NCI-H1417 (cell line): ENCODE measurements at places on chromosomes 5 and 9.

GRCh38 chr9:78775211-78775610 is 478.3 kb downstream of the PSAT1 start:
- peak; percentile 73 for DNase-seq

DNA sequence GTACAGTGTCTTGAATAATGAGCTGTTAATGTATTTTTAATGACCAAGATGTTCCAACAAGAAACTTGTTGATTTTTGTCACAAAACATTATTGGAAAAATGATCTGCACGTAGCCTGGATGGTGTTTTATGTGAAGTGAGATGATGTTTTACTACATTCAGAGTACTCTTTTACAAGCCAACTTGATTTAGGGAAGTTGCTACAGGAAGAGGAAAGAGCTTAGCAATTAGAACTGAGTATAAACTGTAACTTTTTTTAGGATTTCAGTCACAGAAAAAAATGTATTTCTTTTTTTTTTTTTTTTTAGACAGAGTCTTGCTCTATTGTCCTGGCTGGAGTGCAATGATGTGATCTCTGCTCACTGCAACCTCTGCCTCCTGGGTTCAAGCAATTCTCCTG is 113.6 kb upstream of the ADRA1B start:
- no peak for DNase-seq

GRCh38 chr5:158487664-158488063 is 612.1 kb downstream of the EBF1 start:
- no peak for DNase-seq

GRCh38 chr5:156147944-156148285 is 179.0 kb upstream of the SGCD start:
- DNase-seq = no peak

DNA sequence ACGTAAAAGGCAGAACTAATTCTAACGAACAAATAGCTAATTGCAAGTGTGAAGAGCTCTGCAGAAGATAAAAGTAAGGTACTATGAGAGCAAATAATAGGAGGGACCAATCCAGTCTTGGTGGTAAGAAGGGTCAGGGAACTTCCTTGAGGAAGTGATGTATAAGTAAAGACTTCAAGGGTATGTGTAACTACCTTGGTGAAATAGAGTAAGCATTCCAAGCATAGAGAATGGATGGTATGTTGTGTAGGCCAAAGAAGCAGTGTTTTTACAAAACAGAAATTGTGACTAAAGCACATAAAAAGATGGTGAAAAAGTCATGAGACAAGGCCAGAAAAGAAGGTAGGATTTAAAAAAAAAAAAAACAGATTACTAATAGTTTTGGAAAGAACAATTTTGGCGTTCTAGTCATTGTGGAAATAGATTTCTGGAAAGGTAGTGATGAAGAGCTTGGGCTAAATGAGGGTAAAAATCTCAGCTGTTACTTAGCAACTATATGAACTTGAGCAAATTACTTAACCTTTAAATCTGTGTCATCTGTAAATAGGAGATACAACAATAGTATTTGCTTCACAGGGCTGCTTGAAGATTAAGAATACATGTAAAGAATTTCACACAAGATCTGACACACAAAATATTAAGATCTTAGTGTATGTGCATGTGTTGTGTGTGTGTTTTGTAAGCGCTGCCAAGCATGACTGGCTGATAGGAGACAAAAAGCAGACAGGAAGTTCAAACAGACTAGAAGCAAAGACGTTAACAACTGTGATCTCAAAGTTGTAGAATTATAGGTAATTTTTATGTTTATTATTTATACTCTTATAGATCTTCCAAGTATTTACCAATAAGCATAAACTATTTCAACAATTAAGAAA is 73.5 kb downstream of the NR6A1 start:
- no peak for DNase-seq

GRCh38 chr5:142283304-142283703 is 41.5 kb downstream of the SPRY4 start:
- DNase-seq = no peak

GRCh38 chr5:159531554-159532105 is 201.3 kb upstream of the IL12B start:
- no peak for DNase-seq

DNA sequence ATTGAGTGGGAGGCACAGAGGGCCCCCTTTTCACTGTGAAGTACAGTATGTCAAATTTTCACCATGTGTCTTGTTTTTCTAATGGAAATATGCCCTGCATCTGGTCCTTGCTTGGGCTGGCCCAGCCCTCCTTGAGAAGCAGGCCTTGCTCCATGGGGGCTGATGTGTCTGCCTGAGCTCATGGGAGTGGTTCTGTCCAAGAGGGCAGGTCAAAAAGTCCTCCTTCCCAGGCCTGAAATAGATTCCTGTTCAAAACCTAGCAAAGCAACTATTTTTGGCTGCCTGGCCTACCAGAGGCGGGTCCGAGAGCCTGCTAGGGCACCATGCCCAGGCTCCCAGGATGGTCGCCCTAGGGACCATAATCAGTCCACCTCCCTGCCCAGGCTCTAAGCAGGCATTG is 40.5 kb upstream of the NEURL1B start:
- no peak for DNase-seq

DNA sequence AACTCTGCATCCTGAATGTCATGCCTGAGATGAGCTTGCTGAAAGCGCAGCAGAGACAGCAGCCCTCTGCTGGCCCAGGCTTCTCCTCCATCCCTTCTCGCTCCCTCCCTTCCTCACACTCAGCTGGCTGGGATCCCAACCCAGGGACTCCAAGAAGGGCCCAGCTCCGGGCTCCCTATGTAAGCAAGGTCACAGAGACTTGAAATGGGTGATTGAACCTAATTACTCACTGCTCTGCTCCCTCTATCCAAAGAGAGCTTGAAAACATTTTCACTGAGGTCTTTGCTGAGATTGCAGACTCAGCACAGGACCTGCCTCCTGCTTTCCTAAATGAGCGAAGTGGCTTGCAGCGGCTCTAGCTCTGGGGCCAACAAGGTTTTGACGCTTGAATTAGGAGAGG is 42.8 kb downstream of the RAPGEF1 start:
- DNase-seq = no peak

- DNase-seq = no peak
Observed at GRCh38 chr9:136300016-136300545, 3.8 kb downstream of the CCDC187 start.

GRCh38 chr5:103582364-103582763 is 19.8 kb upstream of the NUDT12 start:
- DNase-seq = peak; percentile 7

GRCh38 chr9:2657427-2657826 is 35.8 kb downstream of the VLDLR start:
- DNase-seq = no peak

DNA sequence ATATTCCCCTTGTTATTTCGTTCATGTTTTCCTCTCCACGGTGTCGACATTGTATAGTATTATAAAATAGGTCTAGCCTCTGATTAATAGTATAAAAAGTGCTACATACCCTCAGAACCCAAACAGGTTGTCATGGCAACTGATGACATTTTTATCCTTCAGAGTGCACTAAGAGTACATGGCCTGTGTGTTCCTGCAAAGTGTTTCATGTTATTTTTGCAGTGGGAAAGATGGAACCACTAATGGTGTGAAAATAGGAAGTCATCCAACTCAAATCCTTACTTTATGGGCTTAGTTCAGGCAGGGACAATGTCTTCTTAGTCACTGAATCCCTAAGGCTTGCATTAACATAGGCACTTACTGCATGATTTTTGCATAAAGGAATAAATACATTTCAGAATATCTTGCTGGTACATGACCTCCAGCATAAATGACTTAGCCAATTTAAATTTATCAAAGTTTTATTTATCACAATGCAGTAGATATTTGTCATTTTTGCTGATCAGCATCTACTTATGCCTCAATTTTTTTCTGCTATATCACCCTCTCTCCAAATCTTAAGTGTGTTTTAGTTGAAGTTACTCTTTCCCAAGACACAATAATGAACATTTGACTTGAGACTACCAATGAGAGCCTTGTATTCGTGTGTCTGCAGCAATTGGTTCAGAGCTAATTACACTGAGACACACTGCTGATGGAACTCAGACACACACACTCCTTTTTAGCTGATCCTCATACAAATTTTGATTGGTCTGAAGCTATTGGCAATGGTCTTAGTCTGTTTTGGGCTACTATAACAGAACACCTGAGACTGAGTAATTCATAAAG is 243.7 kb downstream of the KCTD16 start:
- no peak for DNase-seq

DNA sequence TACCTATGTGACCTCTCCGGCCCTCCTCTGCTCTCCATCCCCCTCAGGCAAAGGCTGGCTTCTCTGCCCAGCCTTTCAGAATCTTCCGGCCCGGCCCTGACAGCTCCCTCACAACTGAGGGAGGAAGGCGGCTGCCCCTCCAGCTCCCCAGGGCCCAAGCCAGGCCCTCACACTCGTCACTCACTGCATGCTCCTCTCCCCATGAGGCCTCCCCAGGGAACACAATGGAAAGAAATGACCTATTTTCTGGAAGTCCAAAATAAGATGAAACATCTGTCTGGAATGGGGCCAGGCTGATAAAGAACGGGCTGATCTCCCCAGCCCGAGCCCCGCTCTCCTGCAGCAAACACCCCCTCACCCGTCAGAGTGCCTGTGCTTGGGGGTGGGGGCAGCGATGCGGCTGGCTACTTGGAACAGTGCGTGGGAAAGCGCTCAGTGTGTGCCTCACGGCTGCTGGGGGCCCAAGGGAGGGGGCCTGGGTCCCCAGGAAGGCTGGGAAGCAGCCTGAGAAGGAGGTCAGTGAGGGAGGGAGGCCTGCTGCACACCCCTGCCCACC is 11.3 kb downstream of the PDGFRB start:
- no peak for DNase-seq

DNA sequence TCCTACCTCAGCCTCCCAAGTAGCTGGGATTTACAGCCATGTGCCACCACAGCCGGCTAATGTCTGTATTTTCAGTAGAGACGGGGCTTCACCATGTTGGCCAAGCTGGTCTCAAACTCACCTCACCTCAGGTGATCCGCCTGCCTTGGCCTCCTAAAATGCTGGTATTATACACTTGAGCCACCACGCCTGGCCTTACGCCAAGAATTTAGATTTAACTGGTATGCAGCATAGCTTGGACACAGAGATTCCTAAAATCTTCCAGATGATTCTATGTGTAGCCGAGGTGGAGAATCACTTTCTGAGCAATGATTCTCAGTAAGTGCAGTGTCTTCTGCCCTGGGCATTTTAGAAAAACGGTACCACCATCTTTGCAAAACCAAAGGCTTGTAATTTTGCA is 74.1 kb downstream of the HABP4 start:
- DNase-seq = no peak

- DNase-seq = no peak
Observed at GRCh38 chr9:87547671-87548081, 50.0 kb downstream of the DAPK1 start.

DNA sequence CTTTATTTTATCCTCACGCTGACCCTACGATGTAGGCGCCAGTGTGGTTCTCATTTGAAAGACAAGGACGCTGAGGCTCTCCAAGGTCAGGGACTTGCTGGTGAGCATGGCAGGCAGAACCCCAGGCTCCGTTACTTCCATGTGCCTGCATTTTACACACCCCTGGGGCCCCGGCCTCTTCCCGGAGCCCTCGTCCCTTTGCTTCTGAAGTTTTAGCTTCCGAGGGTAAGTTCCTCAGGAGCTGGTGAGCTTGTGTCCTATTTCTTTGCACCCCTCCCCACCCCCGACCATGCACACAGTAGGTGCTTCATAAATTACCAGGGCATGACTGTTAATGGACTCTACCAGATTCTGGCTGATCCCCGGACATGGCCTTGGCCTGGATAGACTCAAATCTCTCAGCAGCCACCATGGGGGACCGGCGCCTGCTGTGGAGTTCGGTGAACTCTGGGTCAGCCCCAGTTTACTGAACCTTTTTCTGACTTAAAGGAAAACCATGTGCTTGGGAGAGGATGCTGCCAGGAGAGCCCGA is 59.3 kb upstream of the RNU6ATAC start:
- DNase-seq = no peak

DNA sequence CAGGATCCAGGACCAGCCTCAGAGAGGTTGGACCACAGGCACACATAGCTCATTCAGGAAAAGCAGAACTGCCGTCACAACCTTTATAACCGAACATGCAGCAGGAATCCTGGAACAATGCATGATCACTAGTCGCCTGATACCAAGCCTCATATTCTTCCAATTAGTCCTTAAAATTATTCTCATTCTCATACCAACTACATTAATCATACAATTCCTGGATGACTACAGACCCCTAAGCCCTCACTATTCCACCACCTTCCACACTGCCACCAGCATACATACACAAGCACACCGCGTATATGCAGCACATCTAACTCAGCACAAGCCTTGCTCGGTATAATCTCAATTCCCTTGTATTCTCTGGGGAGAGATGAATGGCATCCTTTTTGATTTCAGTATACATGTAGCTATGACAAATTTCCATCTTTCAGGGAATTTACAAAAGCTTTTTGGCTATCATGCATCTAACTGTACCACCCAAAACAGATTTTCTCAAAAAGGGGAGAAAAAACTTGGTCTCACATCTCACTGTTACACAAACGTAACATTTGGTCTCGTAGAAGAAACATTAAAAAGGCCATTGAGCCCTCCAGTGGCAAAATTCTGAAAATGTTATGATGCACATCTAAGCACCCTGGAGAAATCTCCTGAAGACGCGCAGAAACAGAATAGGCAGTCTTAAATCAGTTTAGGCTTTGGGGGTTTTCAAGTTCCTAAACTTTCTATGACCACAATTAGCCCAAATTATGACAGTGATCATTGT is 46.2 kb downstream of the MCTP1 start:
- peak; percentile 37 for DNase-seq

DNA sequence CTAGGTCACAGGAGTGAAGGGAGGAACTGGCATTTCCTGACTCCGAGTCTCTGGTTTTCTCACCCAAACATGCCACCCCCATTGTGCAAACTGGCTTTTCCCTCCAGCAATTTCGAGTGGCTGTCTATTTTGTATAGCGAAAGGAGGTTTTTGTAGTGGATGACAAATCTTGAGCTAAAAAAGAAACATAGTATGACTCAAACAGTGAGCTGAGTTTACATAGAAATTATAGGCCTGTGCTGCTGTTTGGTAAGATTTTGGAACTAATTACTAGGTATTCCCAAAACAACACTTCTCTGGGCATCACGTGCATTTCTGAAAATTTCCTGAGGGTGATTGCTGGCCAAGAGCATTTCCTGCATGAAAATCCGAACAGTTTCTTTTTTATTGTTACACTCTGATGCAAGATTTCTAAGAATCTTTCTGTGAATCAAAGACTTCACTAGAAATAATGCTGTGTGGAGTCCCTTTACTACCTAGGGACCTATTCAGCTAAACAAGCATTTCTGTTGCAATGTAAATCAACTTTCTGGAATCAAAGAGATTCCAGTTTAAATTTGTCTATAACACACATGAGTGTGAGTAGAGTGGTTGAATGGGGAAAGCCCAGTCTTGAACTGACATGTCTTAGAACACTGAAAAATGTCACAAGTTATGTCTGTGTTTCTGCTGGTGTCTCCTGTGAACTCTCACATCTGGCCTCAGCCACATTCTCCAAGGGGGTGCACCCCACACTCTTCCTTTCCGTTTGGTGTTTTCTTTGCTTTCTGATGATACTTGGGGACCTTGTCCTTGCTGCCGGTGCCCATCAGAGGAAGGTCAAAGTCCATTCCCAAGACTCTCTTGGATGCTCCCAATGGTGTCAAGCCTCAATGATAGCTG is 33.3 kb upstream of the DAPK1 start:
- no peak for DNase-seq

- DNase-seq = no peak
Observed at GRCh38 chr9:16022228-16022627, 469.4 kb downstream of the CCDC171 start.
